ENCODE measurements at places on chromosomes 6 and 20.

GRCh38 chr6:34689742-34690141 is 6.8 kb downstream of the ILRUN start:
- no peak for DNase-seq

- no peak for DNase-seq
These were observed 420 bp upstream of the BTN2A1 start for GRCh38 chr6:26457264-26457805.

DNA sequence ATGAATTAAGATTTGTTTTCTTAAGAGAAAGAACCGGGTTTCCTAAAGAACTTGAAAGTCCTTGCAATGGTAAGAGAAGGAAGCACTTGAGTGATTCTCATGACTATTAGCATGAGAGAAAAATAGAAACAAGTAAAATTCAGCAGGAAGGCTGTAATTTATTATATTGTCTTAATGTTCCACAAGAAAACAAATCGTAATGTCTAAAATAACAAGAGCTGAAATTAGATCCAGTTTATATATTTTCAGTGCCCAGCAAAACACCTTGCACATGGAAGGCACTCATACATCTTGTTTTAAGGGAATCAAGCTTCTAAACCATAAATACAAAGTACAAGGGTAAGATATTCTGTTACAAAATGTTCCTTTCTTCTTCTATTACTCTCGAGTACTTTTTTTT is 229.4 kb upstream of the PLN start:
- DNase-seq = no peak

DNA sequence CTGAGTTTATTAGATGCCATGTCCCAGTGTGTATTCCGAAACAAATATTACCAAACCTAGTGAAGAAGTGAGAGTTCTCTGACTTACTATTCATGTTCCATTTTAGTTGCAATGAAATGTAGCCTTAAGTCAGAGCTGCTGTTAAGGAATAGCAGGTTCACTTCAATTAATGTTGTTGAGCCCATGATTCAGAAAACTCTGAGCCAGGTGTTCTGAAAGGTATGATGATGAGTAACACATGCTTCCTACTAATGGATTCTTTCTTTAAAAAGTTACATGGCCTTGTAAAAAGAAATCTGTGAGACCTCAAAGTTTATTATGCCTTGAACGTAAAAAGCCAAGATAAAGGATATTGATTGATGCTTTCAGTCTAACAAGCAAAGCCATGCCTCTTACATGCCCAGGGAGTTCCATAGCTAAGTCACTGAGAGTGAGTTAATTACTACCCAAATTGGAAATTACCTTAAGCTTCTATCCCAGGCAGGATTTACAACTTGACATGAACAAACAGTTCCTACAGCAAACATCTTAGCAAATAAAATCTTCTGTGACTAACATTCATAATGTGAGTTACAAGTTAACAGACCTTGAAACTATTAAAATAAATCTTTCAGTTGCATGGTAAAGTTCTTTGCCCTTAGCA is 122.9 kb downstream of the AKAP7 start:
- DNase-seq = no peak

DNA sequence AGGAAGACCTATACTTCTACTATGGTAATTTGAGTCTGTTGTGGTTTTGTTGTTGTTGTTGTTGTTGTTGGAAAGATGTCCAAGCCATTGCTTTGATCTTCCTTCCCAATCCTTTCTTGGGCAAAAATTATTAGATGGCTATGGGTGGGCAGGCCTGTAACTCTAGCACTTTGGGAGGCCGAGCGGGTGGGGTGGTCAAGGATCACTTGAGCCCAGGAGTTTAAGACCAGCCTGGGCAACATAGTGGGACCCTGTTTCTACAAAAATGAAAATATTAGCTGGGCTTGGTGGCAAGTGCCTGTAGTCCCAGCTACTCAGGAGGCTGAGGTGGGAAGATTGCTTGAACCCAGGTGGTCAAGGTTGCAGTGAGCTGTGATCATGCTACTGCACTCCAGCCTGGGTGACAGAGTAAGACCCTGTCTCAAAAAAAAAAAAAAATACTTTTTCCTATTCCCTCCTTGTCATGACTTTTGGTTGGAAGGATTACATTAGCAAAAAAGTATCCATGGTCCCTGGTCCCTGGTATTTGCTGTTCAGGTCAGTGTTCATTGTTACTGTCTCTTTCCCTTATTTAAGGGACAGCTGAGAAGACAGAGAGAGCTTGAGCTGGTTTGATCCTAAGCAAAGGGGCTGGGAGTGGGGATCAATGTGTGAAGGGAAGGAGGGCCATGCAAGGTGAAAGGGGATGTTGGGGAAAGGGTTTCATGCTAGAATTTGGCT is 11.7 kb downstream of the NEU1 start:
- no peak for DNase-seq

DNA sequence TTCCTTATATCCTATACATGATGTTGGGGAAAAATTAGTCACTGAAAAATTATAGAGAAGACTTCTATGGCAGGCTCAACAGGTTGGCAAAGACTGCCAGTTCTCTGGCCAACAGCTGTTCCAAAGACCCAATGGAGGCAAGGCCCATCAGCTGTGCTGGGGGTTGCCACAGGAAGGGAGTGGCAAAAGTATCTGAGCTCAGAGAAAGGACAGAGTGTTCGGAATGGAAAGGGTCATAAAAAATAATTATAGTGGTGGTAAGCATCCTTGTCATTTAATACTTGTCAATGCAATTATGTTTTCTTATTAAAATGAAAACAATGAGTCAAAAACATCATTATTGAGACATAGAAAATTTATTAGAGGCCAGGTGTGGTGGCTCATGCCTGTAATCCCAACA is 36.1 kb downstream of the FASTKD5 start:
- no peak for DNase-seq

GRCh38 chr6:166595949-166596348 is 9.5 kb upstream of the RAMACL start:
- DNase-seq = no peak

DNA sequence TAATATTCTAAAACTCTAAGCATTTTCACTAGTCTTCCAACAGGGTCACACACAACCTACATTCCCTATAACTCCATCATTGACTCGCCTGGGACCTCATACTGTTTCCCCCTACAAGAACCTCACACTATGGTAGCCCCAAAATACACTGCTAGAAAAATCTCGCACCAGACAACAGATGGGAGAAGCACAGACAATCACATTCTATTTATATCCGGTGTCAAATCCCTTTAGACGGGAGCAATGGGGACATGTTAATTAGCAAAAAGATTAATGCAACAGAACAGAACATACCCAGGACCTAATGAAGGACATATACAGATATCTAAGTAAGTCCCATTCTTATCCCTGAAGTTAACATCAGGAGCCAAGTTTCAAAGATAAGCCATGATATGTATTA is 33.6 kb downstream of the TMX4 start:
- no peak for DNase-seq

DNA sequence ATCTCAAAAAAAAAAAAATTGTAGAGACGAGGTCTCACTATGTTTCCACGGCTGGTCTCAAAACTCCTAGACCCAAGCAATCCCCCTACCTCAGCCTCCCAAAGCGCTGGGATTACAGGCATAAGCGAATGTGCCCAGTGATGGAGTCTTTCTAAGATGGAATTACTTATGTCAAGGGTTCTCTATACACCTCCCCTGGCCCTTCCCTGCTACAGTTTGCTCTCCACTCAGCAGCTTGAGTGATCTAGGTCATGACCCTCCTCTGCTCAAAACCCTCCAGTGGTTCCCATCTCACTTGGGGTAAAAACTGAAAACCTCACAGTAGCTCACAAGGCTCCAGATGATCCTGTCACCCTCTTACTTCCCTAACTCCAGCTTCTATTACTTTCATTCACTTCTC is 1.8 kb upstream of the DNPH1 start:
- no peak for DNase-seq

GRCh38 chr6:53499094-53499493 is 45.8 kb downstream of the GCLC start:
- no peak for DNase-seq

GRCh38 chr20:61753316-61753942 is 312.3 kb downstream of the TAF4 start:
- DNase-seq = no peak

GRCh38 chr6:33843131-33844121 is 39.6 kb upstream of the MLN start:
- no peak for DNase-seq

GRCh38 chr6:135088818-135089809 is 34.5 kb upstream of the HBS1L start:
- peak; percentile 30 for DNase-seq

GRCh38 chr6:166495487-166496314 is 90.8 kb downstream of the RAMACL start:
- no peak for DNase-seq

DNA sequence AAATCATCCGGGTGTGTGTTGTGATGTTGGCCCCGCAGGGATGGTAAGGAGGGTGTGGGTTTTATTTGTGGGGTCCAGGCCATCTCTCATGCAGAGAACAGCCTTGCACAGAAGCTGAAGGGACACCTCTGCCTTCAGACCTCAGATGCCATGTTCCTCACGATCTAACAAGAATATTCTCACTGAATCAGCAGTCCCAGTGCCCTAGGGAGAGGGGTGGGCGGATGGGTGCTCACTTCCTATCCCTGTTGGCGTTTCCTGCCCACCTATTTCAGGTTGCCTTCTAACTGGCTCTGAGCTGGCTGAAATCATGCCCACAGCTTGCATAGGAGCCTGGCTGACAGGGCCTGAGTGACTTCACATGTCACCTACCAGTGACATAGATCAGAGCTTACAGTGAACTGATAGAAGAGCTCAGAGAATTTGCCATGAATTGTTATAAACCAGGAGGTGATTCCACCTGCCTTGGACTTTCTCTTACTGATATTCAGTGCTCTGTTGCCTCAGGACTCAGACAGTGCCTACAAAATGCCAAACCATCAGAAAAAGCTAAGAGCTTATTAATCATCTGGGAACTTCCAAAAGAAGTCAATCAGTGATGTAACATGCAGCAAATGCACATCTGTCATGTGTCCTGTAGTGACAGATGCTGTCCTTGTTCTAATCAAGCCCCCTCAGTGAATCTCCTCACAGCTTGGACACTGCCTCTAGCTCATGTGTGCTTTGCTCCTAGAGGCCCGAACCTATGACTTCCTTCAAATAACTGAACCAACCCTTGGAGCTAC is 285.8 kb upstream of the PRND start:
- no peak for DNase-seq

DNA sequence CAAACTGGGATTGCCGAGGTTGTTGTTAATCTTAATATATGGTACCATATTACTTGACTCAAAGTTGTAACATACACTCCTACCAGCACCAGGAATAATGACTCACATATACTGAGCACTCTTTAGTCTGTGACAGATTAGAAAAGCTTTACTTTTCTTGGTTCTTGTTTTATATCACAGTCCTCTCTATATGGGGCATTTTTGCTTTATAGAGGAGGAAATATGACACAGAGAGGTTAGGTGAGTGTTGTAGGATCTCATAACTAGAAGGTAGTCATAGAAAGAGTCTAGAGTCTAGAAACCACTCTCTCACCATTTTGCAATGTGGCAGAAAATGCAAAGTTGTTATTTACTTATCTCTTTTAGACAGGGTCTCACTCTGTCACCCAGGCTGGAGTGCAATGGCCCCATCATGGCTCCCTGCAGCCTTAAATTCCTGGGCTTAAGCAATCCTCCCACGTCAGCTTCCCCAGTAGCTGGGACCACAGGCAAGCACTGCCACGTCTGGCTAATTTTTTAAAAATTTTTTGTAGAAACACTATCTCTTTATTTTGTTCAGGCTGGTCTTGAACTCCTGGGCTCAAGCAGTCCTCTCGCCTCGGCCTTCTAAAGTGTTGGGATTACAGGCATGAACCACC is 13.4 kb downstream of the TRIM38 start:
- DNase-seq = no peak

DNA sequence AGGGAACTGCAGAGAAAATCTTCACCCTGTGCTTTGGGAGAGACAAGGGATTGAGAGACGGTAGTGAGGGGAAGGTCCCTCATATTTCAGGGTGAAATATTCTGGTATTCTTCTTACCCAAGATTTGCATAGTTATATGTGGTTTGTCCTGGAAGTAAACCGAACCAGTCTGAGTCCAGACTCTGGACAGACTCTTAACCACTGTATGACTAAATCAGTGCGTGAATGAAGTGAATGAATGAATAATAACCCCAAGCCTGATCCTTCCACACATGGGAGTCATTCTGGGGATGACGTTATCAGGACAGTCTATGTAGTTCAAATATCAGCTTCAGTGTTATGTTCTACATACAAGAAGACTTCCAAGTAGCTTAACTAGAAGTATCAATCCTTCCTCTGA is 690.7 kb downstream of the KIF16B start:
- DNase-seq = no peak

DNA sequence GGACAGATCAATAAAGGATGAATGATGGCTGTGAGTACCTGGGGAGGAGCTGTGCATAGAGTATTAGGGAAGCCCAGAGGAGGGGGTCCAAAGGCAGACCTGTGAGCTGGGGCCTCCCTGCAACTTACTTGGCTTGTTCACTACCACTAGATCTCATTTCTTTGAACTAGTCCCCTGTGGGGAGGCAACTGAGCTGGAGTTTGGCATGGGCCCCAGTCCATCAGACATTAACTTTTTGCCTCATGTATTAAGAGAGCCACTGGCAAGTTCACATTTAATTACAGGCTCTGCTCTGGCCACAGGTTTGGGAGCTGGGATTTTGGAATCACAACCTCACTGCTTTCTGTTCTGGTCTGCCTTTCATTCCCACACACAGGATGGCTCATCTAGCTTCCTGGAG is 254.1 kb downstream of the PRL start:
- DNase-seq = no peak

- DNase-seq = no peak
These were observed 517.0 kb upstream of the CITED2 start for GRCh38 chr6:139891471-139891870.
